T follicular helper cell (primary cell): ENCODE measurements at places on chromosomes 6 and 20.
A peak's percentile ranks its signal among the peaks of the same experiment; 100 is the strongest.

- no peak for DNase-seq
Observed at GRCh38 chr20:8213831-8214587, 81.9 kb downstream of the PLCB1 start.

DNA sequence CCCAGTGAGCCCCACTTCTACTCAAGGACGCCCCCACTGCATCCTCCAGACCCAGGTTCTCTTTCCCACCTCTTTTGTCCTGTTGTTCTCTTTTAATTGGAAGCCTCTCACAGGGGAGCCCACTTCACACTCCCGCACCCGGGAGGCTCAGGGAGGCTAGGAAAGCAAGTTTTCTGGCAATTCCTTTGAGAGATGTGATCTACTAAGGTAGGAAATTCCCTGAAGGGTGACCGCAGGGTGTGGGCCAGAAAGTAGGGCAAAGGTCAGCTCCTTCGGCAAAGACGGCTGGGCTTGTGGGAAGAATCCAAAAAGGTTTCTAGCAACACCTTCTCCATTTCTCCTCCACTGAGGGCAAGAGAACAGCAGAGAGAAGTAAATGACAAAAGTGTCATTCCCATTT, 98.1 kb upstream of the PTPN1 start:
- no peak for DNase-seq

DNA sequence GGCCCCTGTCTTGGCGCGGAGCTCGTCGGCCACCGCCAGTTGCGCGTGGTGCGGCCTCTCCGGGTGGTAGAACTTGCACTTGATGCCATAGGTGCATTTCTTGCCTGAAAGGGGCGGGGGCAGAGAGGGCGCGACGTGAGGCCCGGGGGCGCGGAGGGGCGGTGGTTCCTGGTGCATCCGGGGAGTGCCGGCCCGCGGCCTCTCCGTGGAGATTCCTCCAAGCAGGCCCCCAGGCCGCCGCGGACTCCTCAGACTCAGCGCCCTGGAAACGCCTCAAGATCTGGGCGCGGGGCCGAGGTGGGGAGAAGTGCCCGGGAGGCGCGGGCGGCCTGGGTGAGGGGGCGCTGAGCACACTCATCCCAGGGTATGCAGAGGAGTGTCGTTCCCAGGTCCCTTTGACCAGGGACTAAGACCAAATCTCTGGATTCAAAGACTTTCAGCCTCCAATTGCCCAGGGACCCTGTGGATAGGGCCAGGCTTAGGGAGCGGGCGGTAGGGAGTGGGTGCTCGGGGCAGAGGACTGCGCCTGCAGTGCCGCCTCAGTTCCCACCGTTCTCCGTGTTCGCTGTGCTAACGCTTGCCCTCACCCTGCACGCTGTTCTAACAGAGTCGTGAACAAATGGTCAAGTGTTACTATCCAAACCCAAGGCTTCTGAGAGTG, 33.3 kb downstream of the ZC3H12D start:
- no peak for DNase-seq

GRCh38 chr20:61801857-61802442, 263.7 kb downstream of the TAF4 start:
- DNase-seq: no peak

DNA sequence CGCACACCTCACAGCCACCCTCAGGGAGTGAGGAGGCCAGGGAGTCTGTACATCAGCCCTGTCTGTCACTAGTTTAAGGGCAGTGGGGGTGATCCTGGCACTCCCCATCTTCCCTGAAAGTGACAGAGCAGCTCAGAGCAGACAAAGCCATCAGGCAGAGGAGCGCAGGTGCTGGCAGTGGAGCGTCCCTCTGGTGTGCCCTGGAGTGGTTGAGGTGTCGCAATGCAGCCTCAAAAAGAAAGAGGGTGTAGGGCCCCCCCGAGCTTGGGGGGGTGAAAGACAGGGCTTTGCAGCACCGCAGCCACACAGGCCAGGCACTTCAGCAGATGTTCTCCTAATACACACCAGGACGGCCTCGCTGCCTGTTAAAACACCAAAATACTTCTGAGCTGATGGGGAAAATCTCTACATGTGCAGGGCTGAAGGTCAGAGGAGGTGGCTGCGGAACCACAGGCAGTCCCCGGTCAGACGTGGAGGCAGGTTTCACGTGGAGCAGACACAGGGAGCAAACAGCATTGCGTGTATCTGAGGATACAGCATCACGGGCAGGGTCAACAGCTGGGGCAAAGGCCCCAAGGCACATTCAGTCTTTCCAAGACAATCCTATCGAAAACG, 69.5 kb downstream of the PREX1 start:
- no peak for DNase-seq

- DNase-seq: no peak
Observed at GRCh38 chr6:52976149-52976548, 18.9 kb downstream of the GSTA4 start.

DNA sequence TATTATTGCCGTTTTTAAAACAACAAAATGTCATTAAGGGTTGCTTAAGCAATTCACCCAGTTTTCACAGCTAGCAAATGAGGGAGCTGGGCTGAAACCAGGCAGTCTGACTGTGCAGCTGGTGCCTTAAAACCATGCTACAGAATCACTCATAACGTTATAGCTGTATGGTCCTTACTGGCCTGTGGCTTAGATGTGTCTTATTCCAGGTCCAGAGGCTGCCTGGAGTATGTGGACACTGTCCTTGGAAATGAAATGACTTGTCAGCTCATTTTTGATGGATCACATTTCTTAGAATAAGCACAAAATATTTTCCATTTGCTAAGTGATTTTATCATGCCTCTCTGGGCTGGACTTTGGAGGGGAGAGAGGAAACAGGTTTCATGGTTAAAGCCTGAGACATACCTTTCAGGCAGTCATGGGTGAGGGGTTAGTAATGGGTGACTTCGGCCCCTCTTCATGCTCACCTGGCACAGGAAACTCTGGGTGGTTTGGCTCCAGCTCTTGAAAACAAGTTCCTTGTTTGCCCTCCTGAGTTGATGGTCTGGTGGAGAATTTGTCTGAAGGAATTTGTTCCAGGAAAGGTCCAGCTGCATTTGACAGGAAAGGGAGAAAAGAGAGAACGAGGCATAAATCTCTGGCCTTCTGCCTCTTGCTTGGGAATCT, 823.2 kb downstream of the DHX35 start:
- no peak for DNase-seq

- no peak for DNase-seq
Observed at GRCh38 chr6:88238901-88239300, 72.8 kb upstream of the CNR1 start.

- no peak for DNase-seq
Observed at GRCh38 chr20:21685981-21686380, 19.5 kb upstream of the PAX1 start.

- DNase-seq: no peak
Observed at GRCh38 chr20:10476319-10476724, 41.2 kb downstream of the SLX4IP start.

DNA sequence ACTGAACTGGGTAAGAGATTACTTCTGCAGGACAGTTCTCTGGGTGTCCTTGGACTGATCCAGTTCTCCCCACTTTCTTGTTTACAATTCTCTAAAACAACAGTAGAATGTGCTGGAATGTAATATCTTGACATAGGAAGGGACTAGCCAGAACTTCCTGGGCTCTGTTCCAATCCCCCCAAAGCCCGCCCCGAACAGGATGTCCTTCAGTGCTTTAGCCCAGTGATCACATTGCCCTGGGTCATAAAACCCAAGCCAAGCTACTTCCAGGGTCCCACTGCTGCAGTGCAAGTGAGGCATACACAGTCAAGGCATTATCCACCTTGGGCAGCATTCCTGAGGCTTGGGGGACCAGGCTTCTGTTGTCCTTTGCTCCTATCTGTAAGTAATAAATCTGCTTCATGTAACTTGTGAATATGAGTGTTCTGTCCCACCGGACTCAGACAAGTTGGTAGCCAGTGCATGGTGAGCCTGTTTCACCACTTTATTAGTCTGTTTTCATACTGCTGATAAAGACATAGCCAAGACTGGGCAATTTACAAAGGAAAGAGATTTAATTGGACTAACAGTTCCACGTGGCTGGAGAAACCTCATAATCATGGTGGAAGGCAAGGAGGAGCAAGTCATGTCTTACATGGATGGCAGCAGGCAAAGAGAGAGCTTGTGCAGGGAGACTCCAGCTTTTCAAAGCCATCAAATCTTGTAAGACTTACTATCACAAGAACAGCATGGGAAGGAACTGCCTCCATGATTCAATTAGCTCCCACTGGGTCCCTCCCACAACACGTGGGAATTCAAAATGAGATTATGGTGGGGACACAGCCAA, 23.5 kb downstream of the FITM2 start:
- no peak for DNase-seq

- no peak for DNase-seq
Observed at GRCh38 chr20:25397821-25398220, 7.2 kb upstream of the ABHD12 start.

DNA sequence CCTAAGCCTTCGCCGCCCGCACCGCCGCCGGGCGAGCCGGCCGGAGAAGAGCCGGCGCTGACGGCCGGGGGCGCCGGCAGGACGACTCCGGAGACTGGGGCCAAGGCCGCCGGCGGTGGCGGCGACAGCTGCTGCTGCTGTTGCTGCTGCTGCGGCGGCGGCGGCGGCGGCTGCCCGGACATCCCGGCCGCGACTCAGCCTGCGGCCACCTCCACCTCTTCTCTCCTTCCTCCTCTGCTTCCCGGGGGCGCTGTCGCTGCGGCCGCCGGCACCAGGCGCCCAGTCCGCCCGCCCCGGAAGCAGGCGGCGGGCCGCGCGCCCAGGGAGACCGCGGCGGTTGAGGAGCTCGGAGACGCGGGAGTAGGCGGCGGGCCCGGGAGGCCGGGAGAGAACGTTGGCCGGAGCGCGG, 307 bp downstream of the RANBP9 start:
- DNase-seq: peak; percentile 50

GRCh38 chr6:24223115-24223919, 97.3 kb downstream of the NRSN1 start:
- DNase-seq: no peak

- no peak for DNase-seq
Observed at GRCh38 chr6:106702451-106703110, 73.2 kb downstream of the QRSL1 start.

DNA sequence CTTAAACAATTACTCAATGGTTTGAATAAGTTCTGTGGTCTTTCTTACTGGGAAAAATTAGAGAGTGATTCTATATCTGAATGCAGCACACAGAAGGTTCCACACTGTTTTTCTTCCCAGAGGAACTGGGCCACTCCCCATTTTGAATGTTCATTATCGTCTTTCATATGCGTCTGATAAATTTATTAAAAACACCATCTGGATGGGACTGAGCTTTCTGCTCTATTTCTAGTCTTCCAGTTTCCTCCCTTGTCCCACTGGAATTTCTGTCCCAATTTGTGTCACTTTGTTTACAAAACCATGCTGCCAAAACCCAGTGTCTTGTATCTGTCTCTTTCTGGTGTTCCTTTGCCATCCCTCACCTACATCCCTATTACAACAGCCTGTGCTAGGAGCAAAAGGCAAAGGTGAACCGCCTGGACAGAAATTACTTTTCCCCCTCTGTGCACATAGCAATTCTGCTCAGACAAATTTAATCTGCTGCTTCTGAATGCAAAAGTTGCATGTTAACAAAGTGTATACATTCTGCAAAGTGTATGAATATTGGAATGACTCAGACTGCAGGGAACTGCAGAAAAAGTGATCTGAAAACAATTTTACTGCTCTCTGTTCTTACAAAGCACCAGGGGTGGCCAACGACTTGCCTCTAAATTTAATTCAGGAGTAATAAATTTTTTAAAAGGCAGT, 333.6 kb downstream of the BTBD9 start:
- no peak for DNase-seq

GRCh38 chr6:155830531-155830930, 374.9 kb upstream of the NOX3 start:
- no peak for DNase-seq

GRCh38 chr6:39867592-39867991, 66.7 kb downstream of the MOCS1 start:
- DNase-seq: no peak

- DNase-seq: no peak
Observed at GRCh38 chr6:422433-423054, 31.0 kb downstream of the IRF4 start.

DNA sequence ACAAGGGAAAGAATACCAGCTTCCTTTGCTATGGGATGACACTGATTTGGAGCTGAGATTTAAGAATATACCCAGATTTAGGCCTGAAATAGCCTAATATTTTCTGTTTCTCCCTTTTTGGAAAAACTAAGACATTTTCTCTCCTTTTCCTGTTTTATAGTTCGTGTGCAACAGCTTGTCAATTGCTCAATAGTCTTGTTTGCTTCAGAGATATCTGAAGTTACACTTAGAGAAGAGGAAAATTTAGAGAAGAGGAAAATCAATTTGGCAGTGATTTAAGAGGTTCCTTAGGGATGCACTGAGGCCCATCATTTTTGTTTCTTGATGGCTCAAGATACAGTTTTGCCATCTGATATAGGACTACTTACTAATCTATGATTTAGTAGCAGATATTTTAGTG, 398.6 kb downstream of the RFPL4B start:
- no peak for DNase-seq

DNA sequence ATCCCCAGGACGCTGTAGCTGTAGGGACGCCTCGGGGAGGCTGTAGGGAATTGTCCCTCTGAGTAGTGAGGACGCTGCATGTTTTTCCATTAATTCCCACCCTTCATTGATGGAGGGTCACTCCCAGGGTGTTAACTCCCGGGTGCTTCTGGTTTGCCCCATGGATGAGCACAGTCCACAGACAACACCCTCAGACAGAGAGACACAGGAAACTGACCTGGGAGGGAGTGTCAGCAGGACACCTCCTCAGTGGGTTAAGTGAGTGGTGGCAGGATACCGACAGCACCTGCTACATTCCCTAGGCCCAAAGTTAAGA, 53.5 kb downstream of the LINC00237 start:
- DNase-seq: no peak

DNA sequence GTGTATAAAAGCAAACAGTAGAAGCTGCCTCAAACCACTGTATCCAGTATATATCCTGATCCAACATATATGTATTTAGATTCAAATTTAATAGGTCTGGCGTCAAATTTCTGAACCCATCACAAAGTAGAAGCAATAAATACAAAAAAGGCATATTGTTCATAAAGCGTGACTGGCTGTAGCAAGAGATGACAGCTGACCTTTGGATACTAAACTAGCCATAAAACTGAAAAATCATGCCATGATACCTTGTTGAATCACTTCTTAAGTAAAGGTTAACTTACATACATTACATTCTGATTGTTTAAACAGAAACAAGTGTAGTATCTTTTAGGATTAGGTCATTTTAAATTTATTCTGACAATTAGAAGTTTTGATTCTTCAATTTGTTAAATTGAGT, 372.0 kb upstream of the FLRT3 start:
- DNase-seq: no peak

- no peak for DNase-seq
Observed at GRCh38 chr20:32140603-32141002, 31.1 kb downstream of the TM9SF4 start.

DNA sequence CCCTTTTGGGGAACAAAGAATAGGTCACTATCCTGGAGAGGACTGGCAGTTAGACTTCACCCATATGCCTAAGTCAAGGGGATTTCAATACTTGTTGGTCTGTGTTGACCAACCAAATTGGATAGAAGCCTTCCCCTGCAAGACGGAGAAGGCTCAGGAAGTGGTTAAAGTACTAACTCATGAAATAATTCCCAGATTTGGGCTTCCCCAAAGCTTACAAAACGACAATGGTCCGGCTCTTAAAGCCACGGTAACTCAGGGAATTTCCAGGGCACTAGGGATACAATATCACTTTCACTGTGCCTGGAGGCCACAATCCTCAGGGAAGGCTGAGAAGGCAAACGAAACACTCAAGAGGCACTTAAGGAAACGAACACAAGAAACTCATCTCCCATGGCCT, 223.1 kb downstream of the GMPR start:
- DNase-seq: no peak

GRCh38 chr6:11494786-11495564, 42.6 kb upstream of the TMEM170B start:
- DNase-seq: no peak

GRCh38 chr20:56820984-56821383, 191.9 kb downstream of the TFAP2C start:
- DNase-seq: no peak
